ENCODE measurements at places on chromosomes 6 and 20. TPM values are rescaled to one million over a fixed set of nuclear protein-coding genes. Genes with fewer than 3 reads are reported as not detected.
A peak's percentile ranks its signal among the peaks of the same experiment; 100 is the strongest.

OR2J3 gene
- total RNA-seq = not detected

MYT1 gene
- not detected for total RNA-seq

CALHM4 gene
- not detected for total RNA-seq

PHF20 gene
- total RNA-seq = 50.8 TPM

NMBR gene
- total RNA-seq = not detected

CST4 gene
- not detected for total RNA-seq

ABHD16B gene
- total RNA-seq = not detected

MYLK4 gene
- total RNA-seq = 0.23 TPM

PLCB4 gene
- total RNA-seq = not detected

- H3K36me3 ChIP-seq = peaks cover 56% of the 10 kb centered on the region
- DNase-seq = peak; percentile 72
- peak overlapping the region; percentile 70 for H3K27ac ChIP-seq
- peaks cover 42% of the 10 kb centered on the region for H3K4me1 ChIP-seq
- H3K27me3 ChIP-seq = no peaks in the 10 kb centered on the region
Measured at GRCh38 chr6:37289931-37290330, 32.0 kb upstream of the TMEM217 start.

- DNase-seq = no peak
- H3K27me3 ChIP-seq = no peaks in the 10 kb centered on the region
- H3K27ac ChIP-seq = no peak overlapping the region
Measured at GRCh38 chr6:117956386-117956785, 49.3 kb downstream of the SLC35F1 start.

- H3K27ac ChIP-seq = no peak overlapping the region
- H3K4me1 ChIP-seq = no peaks in the 10 kb centered on the region
- no peaks in the 10 kb centered on the region for H3K36me3 ChIP-seq
- no peak overlapping the region for H3K4me3 ChIP-seq
- peaks cover 5% of the 10 kb centered on the region for H3K27me3 ChIP-seq
Measured at GRCh38 chr20:57212534-57213276, 53.7 kb downstream of the BMP7 start.

GRCh38 chr20:25486377-25486776 is 78.9 kb downstream of the GINS1 start:
- H3K4me1 ChIP-seq = peaks cover 23% of the 10 kb centered on the region
- H3K27ac ChIP-seq = no peak overlapping the region
- no peaks in the 10 kb centered on the region for H3K36me3 ChIP-seq
- no peaks in the 10 kb centered on the region for H3K27me3 ChIP-seq
- DNase-seq = no peak

DNA sequence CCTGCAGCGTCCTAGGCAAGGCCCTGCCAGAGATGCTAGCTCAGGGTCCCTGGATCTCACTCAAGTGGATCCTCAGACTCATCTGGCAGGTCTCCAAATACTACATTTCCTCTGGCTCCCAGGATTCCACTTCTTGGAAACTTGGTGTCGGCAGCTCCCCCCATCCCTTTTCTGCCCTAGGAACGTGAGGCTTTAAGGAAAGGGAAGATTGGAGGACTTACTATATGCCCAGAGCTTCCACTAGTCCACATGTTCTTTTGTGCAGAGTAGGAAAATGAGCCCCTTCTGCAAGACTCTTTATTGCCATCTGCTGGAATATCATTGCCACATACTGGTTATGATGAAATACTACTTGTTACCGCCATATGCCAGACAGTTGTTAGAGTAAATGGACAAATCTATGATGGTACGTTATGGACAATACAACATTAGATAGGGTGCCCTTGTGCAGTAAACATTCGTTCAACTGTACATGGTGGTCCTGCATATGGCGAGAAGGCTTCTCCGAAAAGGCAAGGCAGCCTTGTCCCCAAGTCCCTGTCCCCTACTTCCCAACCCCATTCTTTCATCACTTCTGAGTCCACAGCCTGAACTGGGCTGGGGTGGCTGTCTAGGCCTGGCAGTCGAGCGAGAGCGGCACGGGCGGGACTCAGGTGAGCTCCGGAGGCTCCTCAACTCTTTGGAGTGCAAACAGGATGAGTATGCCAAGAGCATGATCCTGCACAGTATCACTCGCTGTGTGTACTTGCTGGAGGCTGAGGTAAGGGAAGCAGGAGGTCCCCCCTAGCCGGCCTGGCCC is 780 bp downstream of the ARMC12 start:
- no peaks in the 10 kb centered on the region for H3K27me3 ChIP-seq
- DNase-seq = no peak
- H3K4me3 ChIP-seq = no peak overlapping the region

DNA sequence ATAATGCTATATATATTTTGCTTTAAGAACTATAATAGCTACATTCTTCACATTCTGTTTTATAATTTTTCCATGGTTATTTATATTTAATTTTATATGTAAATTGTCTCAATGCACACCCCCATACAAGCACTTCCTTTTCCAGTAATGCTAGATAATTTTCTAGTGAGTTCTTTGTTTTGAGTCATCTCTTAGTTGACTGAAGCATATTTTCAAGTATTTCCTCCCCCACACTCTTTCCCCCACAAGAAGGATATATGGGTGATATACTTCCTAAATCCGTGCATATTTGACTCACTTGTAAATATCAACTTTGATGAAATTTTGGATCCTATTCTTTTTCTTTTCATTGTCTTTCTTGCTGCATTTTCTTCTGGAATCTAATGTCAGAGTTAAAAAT is 82.1 kb upstream of the SRSF6 start:
- no peaks in the 10 kb centered on the region for H3K36me3 ChIP-seq
- no peak overlapping the region for H3K4me3 ChIP-seq
- H3K27me3 ChIP-seq = peaks cover 3% of the 10 kb centered on the region
- H3K27ac ChIP-seq = no peak overlapping the region

DNA sequence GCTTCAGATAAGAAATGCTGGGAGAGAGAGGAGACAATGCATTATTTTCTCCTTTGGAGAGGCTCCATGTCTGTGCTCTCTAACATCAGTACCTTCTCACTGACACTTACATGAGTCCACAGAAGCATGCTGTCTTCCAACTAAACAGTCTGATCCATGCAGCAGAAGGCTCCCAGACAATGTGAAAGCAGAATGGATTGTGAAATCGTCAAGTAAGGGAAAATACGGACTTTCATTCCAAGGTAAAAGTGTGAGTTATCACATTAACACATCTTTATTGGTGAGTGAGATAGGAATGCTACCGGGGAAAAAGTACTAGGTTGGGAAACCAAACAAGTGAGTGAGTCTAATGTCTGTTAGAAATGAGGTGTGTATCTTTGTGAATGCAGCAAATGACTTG is 167.6 kb upstream of the KCNK16 start:
- no peak overlapping the region for H3K4me3 ChIP-seq
- H3K27ac ChIP-seq = no peak overlapping the region
- no peaks in the 10 kb centered on the region for H3K36me3 ChIP-seq
- H3K27me3 ChIP-seq = peaks cover 31% of the 10 kb centered on the region

DNA sequence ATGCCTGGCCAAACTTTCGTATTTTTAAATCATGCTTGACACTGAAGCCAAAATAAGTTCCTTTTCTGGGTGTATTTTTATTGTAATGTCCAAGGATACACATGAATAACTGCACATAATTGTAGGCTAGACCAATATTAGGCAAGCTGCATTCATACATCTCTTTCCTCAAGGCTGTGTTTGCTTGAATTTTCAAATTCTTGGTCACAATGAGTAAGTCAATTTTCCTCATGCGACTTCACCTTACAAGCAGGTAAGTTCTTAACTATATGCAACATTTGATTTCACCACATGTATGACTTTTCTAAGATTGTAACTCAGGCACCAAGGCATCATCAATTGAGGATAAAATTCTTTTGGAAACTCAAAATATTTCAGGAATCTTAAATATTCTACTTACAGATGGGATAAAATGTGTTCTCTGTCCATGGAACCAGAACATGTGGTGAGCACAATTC is 112.4 kb upstream of the ZNF217 start:
- H3K27ac ChIP-seq = peak overlapping the region; percentile 99
- no peak for DNase-seq
- peak overlapping the region; percentile 59 for H3K4me3 ChIP-seq
- peaks cover 48% of the 10 kb centered on the region for H3K4me1 ChIP-seq
- no peaks in the 10 kb centered on the region for H3K27me3 ChIP-seq
- peaks cover under 1% of the 10 kb centered on the region for H3K36me3 ChIP-seq

GRCh38 chr6:20909621-20910020 is 375.4 kb downstream of the CDKAL1 start:
- H3K27me3 ChIP-seq = no peaks in the 10 kb centered on the region
- H3K36me3 ChIP-seq = peaks cover 19% of the 10 kb centered on the region
- H3K4me3 ChIP-seq = no peak overlapping the region

- H3K36me3 ChIP-seq = no peaks in the 10 kb centered on the region
- peaks cover 5% of the 10 kb centered on the region for H3K27me3 ChIP-seq
- no peak overlapping the region for H3K27ac ChIP-seq
- no peaks in the 10 kb centered on the region for H3K4me1 ChIP-seq
- DNase-seq = no peak
- H3K4me3 ChIP-seq = no peak overlapping the region
Measured at GRCh38 chr6:36718560-36718959, 20.9 kb downstream of the RAB44 start.

DNA sequence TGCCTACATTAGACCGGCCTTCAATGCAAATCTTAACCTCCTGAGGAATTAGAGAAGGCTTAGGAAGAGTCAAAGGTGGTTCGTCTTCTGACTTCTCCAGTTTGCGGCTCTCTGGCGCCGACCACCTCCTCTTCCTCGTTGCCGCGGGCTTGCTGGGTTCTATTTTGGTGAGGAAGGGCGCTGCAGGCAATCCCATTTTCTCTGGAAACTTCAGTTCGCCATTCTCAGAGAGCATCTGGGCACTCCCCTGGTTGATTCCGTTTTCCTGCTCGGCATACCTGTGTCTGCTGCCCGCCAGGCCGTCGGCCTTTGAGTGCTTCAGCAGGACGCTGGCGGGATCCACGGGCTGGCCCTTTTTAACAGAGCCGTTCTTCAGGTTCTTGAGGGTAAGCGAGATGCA is 67.9 kb downstream of the GMPR start:
- no peak overlapping the region for H3K4me3 ChIP-seq
- no peaks in the 10 kb centered on the region for H3K27me3 ChIP-seq
- peaks cover 26% of the 10 kb centered on the region for H3K36me3 ChIP-seq
- H3K27ac ChIP-seq = no peak overlapping the region

- H3K27me3 ChIP-seq = no peaks in the 10 kb centered on the region
- H3K27ac ChIP-seq = peak overlapping the region; percentile 33
- peaks cover 29% of the 10 kb centered on the region for H3K4me1 ChIP-seq
- peaks cover 43% of the 10 kb centered on the region for H3K36me3 ChIP-seq
- DNase-seq = no peak
Measured at GRCh38 chr20:23393996-23394775, 27.1 kb downstream of the NAPB start.

GRCh38 chr6:3026791-3027626 is 27.3 kb downstream of the NQO2 start:
- H3K4me1 ChIP-seq = peaks cover 56% of the 10 kb centered on the region
- DNase-seq = peak; percentile 77
- H3K27me3 ChIP-seq = peaks cover 24% of the 10 kb centered on the region
- peak overlapping the region; percentile 89 for H3K27ac ChIP-seq

- no peak for DNase-seq
- H3K4me3 ChIP-seq = no peak overlapping the region
- H3K27ac ChIP-seq = no peak overlapping the region
- no peaks in the 10 kb centered on the region for H3K36me3 ChIP-seq
- H3K4me1 ChIP-seq = no peaks in the 10 kb centered on the region
- H3K27me3 ChIP-seq = no peaks in the 10 kb centered on the region
Measured at GRCh38 chr6:92887871-92888270, 531.5 kb downstream of the EPHA7 start.

GRCh38 chr6:109720311-109720710 is 29.2 kb downstream of the FIG4 start:
- H3K4me3 ChIP-seq = no peak overlapping the region
- DNase-seq = no peak
- no peaks in the 10 kb centered on the region for H3K4me1 ChIP-seq
- no peak overlapping the region for H3K27ac ChIP-seq
- peaks cover 9% of the 10 kb centered on the region for H3K36me3 ChIP-seq

GRCh38 chr20:16576219-16576618 is 3.0 kb upstream of the KIF16B start:
- H3K27ac ChIP-seq = no peak overlapping the region
- H3K4me1 ChIP-seq = peaks cover 22% of the 10 kb centered on the region
- no peak overlapping the region for H3K4me3 ChIP-seq
- H3K36me3 ChIP-seq = no peaks in the 10 kb centered on the region
- H3K27me3 ChIP-seq = peaks cover 8% of the 10 kb centered on the region

DNA sequence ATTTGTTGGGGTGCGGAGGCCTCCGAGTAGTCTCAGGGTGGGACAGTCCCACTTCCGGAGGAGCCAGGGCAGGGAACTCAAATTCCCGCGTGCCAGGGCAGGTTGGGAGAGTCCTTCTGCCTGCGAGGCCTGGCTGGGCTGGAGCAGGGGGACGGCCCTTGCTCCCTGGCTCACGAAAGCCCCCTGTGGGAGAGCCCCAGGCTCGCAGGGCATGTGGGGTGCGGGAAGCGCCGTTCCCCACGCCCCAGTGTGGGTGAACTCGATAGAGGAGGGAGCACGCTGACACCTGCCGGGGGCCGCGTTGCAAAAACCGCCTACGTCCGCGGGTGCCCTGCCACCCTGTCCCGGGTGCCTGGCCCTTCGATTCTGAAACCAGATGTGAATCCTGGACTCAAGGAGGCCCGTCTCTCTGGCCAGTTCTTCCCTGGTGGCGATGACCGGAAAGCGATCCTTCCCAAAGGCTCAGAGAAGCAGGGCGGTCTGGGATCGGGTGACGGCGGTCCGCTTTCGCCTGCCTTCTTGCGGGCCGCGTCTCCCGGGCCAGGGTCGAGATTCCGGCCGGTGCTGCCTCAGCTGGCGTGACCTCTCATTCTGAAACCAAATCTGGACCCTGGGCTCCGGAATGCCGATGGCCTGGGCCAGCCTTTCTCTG is 1846.5 kb upstream of the DEFB115 start:
- no peak for DNase-seq
- no peak overlapping the region for H3K27ac ChIP-seq

DNA sequence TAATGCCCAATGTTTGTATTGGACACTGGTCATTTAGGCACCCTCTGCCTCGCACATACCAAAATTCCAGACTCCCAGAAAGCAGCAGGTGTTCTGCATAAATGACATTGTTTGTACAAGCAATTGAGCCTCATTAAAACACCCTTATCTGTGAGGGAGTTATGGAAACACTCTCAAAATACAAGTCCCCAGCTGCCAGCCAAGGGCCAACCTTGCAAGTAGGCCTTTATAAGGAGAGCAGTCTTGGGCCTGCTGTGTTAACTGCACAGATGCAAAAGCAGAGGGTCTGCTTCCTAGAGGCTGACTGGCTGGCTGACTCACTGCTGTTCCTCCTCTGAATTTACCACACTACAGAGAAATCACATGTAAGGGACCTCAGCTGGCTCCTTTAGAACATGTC is 150.4 kb upstream of the HMGN3 start:
- no peaks in the 10 kb centered on the region for H3K4me1 ChIP-seq
- DNase-seq = no peak
- H3K4me3 ChIP-seq = no peak overlapping the region
- H3K27me3 ChIP-seq = no peaks in the 10 kb centered on the region

GRCh38 chr6:169075915-169076654 is 177.6 kb downstream of the THBS2 start:
- H3K4me1 ChIP-seq = no peaks in the 10 kb centered on the region
- no peak for DNase-seq
- H3K27ac ChIP-seq = no peak overlapping the region
- no peak overlapping the region for H3K4me3 ChIP-seq
- peaks cover 7% of the 10 kb centered on the region for H3K27me3 ChIP-seq

GRCh38 chr6:111662794-111663593 is 57.3 kb upstream of the TRAF3IP2 start:
- no peak overlapping the region for H3K4me3 ChIP-seq
- no peak for DNase-seq

Data from activated CD8-positive, alpha-beta memory T cell treated with anti-CD3 and anti-CD28 coated beads, Interleukin-2, amount 10 ng/mL, durations not matched to agents 7 days and 5 days (primary cell).